SK-N-SH treated with all-trans-retinoic acid at 6 μM for 48 hours (cell line): ENCODE measurements at places on chromosomes 1 and 21.

GRCh38 chr1:178238722-178239510, 145.0 kb downstream of the RASAL2 start:
- peak; percentile 96 for ATAC-seq

DNA sequence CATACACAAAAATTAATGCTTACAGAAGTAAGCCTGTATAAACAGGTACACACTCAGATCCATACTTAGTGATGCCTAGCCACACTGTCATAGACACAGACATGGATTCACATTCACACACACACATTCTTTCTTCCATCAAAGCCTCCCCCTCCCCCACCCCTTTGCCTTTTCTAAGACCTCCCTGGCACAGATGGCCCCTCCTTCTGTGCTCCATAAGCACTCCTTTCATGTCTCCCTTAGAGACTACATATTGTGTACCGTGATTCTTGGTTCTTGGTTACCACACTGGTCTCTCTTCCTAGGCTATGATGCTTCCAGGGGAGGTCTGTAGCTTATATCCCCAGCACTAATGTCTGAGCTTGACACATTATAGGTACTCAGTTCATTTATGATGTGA, 2.0 kb upstream of the NHLH2 start:
- no peak for ATAC-seq

GRCh38 chr1:1402072-1402900, 3.2 kb upstream of the CCNL2 start:
- no peak for ATAC-seq

DNA sequence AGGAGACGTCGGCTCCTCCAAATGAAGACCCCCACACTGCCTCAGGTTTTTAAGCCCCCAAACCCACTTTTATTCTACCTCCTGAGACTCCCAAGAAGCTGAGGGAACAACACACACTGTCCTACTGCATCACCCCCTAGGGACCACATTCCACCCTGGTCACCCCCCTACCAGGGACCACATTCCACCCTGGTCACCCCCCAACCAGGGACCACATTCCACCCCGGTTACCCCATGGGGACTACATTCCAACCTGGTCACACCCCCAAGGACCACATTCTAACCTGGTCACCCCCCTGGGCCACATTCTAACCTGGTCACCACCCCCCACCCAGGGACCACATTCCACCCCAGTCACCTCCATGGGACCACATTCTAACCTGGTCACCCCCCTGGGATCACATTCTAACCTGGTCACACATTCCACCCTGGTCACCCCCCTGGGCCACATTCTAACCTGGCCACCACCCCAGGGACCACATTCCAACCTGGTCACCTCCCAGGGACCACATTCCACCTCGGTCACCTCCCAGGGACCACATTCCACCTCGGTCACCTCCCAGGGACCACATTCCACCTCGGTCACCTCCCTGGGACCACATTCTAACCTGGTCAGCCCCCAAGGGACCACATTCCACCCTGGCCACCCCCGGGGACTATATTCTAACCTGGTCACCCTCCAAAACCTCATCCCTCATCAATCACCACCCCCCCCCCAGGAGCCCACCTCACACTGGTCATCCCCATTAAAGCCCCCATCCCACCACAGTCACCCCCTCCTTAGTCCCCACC, 587.6 kb downstream of the NPHP4 start:
- ATAC-seq = no peak

DNA sequence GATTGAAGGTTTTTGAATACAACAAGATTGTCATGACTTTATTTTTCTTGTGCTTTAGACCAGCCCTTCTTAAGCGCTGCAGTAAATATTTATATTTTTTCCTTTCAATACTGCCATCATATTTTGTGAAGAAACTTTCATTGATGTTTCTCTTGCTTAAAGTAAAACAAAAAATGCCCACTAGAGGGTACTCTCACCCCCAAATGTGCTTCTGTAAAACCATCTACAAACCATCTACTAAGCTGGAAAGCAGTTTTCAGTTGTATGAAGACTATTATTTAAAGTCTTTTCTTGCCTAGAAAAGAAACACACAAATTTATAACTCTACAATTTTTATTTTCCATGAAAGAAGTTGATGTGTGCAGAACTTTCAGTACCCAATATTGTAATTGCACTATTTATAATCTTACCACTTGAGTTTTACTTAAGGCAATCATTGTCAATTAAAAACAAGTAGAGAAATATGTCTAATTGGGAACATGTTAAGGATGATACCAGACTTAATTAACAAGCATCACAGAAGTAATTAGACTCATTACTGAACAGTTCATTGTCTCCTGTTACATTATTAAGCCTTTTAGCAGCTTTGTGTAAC, 10.7 kb downstream of the LEPR start:
- peak; percentile 67; the same call in 2 of the 3 replicates for ATAC-seq

GRCh38 chr1:159877695-159878444, 15.4 kb upstream of the VSIG8 start:
- ATAC-seq = no peak

GRCh38 chr1:22284236-22284635, 141.3 kb upstream of the WNT4 start:
- ATAC-seq = no peak

- no peak for ATAC-seq
Measured at GRCh38 chr1:241079459-241079858, 277.5 kb downstream of the RGS7 start.

- peak; percentile 74 for ATAC-seq
Measured at GRCh38 chr1:983798-984475, 2.0 kb upstream of the PERM1 start.

DNA sequence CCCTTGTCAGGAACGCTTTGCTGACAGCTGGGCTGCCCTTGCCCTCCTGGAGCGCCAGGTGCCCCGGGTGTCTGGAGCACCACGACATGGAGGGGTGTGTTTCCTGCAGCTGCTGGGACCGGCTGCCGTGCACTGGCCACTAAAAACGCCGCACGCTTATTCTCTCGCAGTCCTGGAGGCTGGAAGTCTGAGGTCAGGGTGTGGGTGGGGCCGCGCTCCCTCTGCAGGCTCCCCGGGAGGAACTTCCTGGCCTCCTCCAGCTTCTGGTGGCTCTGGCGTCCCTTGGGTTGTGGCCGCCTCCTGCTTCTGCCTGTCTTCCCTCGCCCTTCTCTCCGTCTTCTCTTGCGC, 28.0 kb upstream of the PLCH2 start:
- ATAC-seq = no peak

DNA sequence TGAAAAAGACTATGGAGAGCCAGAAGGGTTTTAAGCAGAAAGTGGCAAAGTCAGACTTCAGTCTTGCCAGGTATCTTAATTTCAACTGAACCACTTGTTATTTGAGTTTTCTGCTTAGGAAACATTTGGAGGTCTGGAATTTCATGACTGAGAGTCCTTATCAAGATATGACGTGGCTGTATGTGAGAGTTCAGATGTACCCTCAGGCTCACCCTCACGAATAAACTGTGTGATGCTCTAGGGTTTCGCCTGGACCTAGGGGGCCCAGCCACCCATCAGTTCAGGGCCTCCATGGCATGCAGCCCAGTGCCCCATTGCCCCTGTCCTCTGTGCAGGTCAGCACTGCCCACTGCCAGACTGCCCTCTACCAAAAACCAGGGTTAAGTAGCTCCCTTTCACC, 30.6 kb upstream of the TADA1 start:
- no peak for ATAC-seq

DNA sequence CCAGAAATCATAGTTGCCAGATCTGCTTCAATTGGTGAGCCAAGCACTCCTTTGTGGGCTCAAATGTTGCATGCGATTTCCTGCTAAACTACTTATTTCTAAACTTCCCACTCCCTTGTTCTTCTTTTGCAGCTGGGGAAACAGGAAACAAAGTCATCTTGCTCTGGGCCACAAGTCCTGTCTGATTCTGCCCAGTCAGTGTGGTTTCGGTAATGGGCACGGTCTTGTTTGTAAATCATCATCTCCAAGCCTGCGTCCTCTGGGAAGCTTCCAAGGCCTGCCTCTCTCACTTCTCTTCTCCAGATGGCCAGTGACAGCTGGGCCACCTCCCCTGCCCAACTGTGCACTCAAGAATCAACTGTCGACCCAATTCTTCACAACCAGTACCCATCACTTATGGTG, 4.4 kb downstream of the S100A8 start:
- ATAC-seq = no peak

- peak; percentile 66 for ATAC-seq
Measured at GRCh38 chr21:33230545-33231324, 997 bp downstream of the IFNAR2 start.

DNA sequence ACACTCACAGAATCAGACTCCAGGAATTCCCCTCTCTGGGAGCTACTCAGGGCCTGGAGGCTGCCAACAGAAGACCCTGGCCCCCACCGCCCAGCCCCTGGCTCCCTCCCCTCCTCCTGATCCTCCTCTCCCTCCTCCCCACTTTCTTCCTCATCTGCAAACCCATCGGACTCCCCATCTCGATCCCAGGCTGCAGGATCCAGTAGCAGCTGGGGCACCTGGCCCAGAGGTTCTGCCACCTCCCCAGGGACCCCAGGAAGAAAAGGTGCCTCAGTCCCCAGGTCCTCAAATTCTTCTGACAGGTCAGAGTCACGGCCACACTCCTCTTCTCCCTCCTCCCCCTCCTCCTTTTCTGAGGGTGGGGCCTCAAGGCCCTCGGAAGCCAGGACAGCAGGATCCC, 7.4 kb downstream of the NES start:
- no peak for ATAC-seq

DNA sequence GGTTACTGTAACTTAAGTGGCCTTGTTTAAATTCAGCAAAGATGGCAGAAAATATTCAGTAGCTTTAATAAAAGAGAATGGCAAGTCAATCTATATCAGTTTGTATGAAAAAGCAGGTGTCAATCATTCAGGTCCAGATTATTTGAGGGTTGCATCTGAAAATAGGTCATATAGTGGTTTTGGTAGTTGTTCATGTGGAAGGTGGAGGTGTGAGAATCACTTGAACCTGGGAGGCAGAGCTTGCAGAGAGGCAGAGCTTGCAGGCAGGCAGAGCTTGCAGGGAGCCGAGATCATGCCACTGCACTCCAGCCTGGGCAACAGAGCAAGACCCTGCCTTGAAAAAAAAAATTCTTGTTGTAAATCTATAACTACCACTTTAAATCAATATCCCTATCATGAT, 88.6 kb downstream of the ZSWIM5 start:
- no peak for ATAC-seq

- ATAC-seq = no peak
Measured at GRCh38 chr1:234681990-234682389, 72.0 kb upstream of the IRF2BP2 start.
